ENCODE measurements at places on chromosomes 2 and 18. TPM values are rescaled to one million over a fixed set of nuclear protein-coding genes. Genes with fewer than 3 reads are reported as not detected.

Gene TXNDC2
- total RNA-seq, result 0.06 TPM

Gene TP53I3
- 47.6 TPM for total RNA-seq

Gene VSNL1
- not detected for total RNA-seq

Gene MALL
- total RNA-seq, result 1.5 TPM

Gene ITGAV
- 125 TPM for total RNA-seq

Gene SDC1
- 45.5 TPM for total RNA-seq

Gene CABYR
- total RNA-seq, result 0.41 TPM

Gene IL36A
- not detected for total RNA-seq

Gene TFPI
- 41.1 TPM for total RNA-seq

Gene CREG2
- total RNA-seq, result not detected

Gene CROCC2
- not detected for total RNA-seq

Gene HOXD10
- total RNA-seq, result not detected

Gene GPAT2
- total RNA-seq, result not detected

Gene ANKRD30B
- not detected for total RNA-seq

Gene SP3
- total RNA-seq, result 108 TPM

Gene SP100
- 1.2 TPM for total RNA-seq

Gene TTR
- not detected for total RNA-seq

Gene NCKAP5
- not detected for total RNA-seq

Gene FZD7
- total RNA-seq, result 18.5 TPM

Gene ZNF892
- total RNA-seq, result 2.5 TPM

Gene MAPRE3
- total RNA-seq, result 2.3 TPM

Gene CRYGC
- 9.0 TPM for total RNA-seq

Gene ANKRD62
- not detected for total RNA-seq

Gene MAP2
- not detected for total RNA-seq

Gene IGFBP5
- total RNA-seq, result not detected

Gene PPP1R1C
- not detected for total RNA-seq

Gene UGT1A6
- not detected for total RNA-seq

Gene UGGT1
- total RNA-seq, result 18.1 TPM

Gene DNAH7
- total RNA-seq, result 0.06 TPM

Gene MROH2A
- total RNA-seq, result not detected

Gene SERPINB2
- not detected for total RNA-seq

Gene THSD7B
- not detected for total RNA-seq

Gene BZW1
- total RNA-seq, result 474 TPM
